GM12891 (cell line): ENCODE measurements at places on chromosomes 12 and 14.

DNA sequence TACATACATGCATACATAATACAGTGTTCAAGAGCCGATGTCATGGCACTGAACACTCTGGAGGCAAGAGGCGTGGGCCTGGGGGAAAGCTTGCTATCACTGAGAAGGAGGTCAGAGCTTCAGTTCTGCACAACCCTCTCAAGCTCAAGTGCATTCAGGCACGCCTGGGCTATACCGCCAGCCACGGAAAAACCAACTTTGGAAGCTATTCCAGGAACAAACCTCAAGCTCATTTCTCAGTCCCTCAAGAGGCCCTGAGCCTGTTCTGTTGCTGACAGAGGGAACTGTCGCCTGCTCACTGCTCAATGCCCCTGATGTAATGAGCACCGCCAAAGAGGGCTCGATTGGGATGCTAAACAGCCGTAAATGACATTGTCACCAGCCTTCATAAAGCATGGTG, 9.2 kb downstream of the NOS1 start:
- no peak for DNase-seq

DNA sequence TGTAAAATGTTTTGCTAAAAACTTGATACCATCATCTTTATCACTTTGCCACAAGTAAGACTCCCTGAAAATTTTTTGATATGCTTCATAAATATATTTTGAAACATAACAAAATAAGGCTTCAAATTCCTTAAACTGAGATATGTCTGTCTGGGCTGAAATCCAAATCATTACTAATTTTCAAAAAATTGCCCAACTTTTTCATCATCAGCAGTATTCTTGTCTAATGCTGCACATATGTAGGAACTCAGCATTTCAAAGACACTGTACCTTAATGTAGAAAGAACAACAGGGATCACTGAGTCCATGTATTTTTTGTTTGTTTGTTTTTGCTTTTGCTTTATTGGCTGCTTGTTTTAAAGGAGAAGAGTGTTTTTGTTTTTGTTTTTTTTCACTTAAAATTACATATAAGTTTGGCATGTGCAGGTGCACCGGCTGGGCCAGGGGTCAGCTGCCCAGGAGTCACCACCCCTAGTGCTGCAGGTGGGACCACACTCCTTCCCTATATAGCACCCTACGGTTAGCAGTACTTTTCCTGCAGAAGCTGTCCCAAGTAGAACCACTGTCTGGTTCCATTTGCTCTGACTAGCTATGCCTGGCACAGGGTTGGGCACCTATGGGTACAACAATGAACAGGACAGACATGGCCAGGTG, 231.2 kb downstream of the PIK3C2G start:
- no peak for DNase-seq

DNA sequence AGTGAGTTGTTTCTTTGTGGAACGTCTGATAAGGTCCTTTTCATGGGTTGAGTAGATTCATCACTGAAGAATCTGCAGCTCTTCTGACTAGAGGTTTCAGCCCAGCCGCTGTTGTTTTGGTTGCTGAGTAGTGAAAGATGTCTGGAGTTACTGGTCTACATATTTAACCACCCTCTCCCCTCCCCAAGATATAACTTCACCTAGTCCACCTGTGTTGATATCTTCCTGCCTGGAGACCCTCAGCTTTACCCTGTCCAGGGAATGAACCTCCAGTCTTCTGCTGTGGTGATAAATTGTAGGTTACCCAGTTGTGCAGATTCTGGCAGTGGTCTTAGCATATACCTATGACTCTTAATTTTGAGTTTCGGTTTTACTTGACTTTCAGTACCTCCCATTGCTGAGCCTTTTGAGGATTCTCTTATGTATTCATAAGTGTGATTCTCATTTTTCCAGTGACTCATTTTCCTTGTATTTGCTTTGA, 62.9 kb downstream of the CCDC91 start:
- no peak for DNase-seq

- peak; percentile 49 for DNase-seq
Measured at GRCh38 chr14:100486025-100486828, 101.0 kb downstream of the BEGAIN start.

- DNase-seq, result no peak
Measured at GRCh38 chr14:28406196-28406595, 360.4 kb upstream of the FOXG1 start.

DNA sequence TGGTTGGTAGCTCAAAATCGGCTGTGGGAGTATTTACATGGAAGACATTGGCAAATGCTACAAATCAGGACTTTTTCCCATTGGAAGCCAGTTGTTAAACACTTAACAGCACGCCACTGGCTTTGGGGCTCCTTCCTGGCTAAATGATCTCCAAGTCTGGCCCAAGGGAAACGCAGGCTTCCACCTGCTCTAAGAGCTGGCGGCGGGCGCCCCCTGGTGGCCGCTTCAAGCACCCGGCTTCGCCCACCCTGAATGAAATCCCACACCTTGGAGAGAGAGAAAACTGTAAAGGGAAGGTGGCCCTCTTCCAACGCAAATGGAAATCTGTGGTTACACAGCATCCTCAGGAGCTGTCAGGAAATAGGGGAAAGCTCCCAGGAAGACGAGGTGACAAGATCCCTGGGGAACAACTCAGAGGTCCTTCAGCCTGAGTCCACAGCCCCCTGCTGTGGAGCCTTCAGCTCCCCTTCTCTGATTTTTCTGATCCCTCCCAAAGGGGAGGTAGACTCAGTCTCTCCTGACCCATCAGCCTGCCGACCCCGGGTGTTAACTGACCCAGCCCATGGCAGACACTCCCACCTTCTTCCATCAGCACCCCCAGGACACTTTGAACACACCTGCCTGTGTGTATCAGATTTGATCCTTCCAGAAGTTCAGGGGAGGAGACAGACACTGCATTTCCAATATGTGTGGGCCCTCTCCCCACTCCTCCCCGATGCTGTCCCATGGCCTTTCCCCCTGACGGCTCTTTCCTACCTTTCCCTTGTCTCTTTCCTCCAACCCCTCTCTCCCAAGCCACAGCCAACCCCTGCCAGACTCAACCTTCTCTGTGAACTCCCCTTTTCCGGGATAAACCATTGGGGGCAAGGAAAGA, 15.4 kb downstream of the SELPLG start:
- peak; percentile 68 for DNase-seq

DNA sequence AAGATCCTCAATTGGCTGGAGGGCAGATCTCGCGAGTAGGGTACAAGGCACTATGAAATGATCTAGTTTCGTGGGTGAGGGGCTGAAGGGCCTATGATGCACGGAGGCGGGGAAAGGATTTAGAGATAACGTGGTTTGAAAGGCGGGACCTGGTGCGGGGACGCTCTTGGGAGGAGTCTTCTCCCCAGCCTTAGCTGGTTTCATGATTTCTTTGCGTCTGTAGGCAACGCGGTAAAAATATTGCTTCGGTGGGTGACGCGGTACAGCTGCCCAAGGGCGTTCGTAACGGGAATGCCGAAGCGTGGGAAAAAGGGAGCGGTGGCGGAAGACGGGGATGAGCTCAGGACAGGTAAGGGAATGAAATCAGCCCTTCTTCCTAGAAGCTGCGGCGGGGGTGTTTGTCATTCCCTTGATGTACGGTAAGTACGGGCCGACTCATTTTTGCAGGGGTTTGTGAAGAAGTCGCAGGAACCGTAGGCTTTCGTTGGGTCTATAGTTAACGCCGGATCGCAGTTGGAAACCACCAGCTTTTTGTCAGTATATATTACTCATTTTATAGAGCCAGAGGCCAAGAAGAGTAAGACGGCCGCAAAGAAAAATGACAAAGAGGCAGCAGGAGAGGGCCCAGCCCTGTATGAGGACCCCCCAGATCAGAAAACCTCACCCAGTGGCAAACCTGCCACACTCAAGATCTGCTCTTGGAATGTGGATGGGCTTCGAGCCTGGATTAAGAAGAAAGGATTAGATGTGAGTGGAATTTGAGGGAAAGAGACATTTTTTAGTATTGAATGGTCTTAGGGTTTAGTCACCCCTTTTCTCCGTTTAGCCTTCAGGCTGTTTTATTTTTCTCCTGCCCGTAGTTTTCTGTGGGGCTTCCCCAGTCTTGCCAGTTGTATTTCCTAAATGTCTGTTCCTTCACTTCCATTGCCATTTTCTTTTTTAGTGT, 602 bp downstream of the APEX1 start:
- DNase-seq, result no peak

- DNase-seq, result no peak
Measured at GRCh38 chr12:48764521-48764920, 24.4 kb downstream of the ADCY6 start.

- DNase-seq, result no peak
Measured at GRCh38 chr12:79883216-79883615, 51.7 kb downstream of the PPP1R12A start.

DNA sequence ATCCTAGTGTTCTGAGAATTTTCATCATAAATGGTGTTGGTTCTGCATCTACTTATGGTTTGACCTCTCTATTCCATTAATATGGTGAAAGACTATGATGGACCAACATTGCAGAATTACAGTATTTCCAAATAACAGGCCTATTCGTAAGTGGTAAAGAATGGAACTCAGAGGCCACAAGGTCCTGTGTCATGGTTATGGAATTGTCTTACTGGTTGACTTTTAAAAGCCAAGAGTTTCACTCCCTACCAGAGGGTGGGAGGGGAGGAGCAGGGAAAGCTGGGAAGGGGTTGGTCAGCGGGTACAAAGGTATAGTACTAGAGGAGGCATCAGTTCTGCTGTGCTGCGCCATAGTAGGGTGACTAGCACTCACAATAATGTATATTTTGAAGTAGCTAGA, 153.4 kb downstream of the TMEM132D start:
- no peak for DNase-seq

- DNase-seq, result no peak
Measured at GRCh38 chr14:62329427-62329826, 567.2 kb downstream of the SNAPC1 start.

GRCh38 chr14:99681832-99682148, 2.3 kb upstream of the CYP46A1 start:
- DNase-seq, result no peak

GRCh38 chr12:27319409-27319808, 13.2 kb upstream of the BMAL2 start:
- no peak for DNase-seq

GRCh38 chr12:80794551-80794950, 77.8 kb downstream of the MYF5 start:
- DNase-seq, result no peak

- DNase-seq, result no peak
Measured at GRCh38 chr12:98156697-98157096, 358.7 kb upstream of the TMPO start.

GRCh38 chr12:94427501-94428381, 31.9 kb downstream of the CEP83 start:
- DNase-seq, result no peak

- DNase-seq, result no peak
Measured at GRCh38 chr14:99937475-99938244, 127.6 kb upstream of the EVL start.

DNA sequence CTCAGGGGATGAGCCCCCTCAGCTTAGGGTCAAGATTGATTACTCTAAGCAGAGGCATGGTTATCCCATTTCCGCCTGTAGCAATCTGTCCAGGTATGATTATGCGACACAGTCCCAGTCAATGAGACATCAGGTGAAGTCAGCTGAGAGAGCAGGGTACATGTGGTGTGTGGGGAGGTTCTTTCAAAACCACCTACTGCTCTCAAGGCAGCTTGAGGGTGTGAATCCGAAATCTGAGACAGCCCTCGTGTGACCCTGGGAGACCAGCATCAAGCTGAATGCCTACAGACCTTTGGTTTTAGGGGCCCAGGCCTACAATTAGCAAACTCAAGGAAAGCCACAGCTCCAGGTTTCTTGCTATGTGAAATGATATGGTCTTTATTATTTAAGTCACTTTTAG, 275.7 kb downstream of the ITPR2 start:
- no peak for DNase-seq

GRCh38 chr14:93269341-93270068, 62.4 kb downstream of the UBR7 start:
- DNase-seq, result no peak

DNA sequence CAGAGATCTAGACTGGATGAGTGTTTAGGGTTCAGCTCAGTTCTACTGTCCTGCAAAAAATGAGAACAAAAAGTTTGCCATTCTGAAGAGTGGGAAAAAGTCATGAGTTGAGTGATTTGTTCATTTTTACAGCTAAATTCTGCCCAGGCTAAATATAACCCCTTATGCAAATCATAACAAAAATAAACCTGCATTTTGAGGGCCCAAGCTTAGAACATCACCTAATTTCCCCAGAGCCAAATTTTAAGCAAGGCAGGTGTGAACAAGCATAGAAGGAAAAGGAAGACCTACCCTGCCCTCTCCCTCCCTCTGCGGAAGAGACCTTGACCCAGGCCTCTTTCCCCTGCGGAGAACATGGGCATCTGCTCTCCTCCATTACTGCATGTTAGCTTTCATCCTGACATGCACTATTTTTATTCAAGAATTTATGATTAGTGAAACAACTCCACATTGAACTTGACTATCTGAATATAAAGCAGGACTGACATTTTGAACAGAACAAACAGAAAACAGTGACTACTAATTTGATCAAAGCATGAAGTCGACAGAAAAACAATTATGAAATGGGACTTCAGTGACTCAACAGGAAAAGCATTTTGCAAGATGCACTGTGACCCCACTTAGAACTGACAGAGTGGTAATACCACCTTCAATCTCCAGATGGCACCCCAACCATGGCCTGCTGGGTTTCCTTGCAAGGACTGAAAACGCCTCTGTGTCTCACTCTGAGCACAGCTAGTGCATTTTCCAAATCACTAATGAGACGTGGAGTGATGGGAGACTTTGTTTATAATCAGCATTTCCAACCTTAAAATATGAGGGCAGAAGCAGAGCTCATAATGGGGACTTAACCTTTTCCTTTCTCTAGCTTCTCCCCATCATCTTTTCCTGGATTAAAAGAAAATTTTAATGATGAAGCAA, 30.9 kb upstream of the SELPLG start:
- DNase-seq, result no peak

DNA sequence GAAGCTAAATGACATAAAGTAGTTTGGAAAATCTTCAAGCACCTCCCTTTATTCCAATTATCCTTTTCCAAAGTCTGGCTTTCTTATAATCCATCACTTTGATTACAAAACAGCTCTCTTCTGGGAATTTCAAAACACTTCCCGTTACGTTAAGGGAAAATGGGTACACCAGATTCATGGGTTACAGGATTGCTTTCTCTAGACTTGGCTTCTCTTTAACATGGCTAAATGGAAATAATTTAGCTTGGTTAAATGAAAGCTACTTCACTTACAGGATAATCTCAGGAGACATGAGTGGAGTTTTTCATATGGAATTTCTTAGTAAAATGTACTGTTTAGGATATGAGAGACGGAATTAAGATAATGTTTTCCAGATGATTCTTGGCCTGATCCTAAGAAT, 14.7 kb downstream of the GSTZ1 start:
- DNase-seq, result no peak

- no peak for DNase-seq
Measured at GRCh38 chr12:102300824-102301461, 103.3 kb upstream of the PMCH start.
